ENCODE measurements at places on chromosomes 4 and X.

DNA sequence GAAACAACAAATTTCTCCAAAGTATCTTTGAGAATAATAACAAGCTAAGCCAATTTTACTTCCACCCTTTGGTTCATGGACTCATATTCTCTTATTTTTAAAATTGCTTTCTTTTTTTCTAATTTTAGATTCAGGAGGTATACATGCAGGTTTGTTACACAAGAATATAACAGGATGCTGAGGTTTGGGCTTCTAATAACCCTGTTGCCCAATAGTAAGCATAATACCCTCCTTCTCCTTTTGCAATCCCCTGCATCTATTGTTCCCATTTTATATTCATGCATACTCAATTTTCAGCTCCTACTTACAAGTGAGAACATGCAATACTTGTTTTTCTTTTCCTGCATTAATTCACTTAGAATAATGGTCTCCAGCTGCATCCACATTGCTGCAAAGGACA, 202.3 kb upstream of the FSTL5 start:
- DNase-seq: no peak

DNA sequence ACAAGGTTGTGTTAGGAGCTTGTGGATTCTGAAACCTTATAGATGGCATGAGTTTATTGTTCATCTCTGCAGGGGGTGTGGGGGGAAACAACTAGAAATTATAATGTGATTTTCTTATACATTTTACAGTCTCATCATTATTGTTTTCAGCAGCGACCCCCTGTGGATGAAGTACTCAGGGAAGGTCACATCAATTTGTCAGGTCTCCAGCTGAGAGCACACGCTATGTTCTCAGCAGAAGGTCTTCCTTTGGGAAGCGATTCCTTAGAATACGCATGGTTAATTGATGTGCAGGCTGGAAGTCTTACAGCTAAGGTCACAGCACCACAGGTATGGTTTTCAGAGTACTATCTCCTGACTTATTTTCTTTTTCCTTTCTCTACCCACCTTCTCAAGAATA, 72.2 kb downstream of the BLTP1 start:
- DNase-seq: no peak

GRCh38 chrX:153319295-153320046, 2.1 kb downstream of the PNMA6F start:
- no peak for DNase-seq

GRCh38 chr4:23382879-23383278, 507.0 kb downstream of the PPARGC1A start:
- no peak for DNase-seq

DNA sequence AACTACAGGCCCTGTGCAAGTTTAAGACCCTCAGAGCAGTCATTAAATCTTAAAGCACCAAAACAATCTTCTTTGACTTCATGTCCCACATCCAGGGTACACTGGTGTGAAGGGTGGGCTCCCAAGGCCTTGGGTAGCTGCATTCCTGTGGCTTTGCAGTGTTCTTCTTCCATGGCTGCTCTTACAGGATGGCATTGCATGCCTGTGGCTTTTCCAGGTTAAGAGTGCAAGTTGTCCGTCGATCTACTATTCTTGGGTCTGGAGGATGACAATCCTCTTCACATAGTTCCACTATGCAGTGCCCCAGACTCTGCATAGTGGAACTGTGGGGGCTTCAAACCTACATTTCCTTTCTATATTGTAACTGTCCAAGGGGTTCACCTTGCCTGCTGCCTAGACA, 494.5 kb downstream of the CFAP47 start:
- no peak for DNase-seq

DNA sequence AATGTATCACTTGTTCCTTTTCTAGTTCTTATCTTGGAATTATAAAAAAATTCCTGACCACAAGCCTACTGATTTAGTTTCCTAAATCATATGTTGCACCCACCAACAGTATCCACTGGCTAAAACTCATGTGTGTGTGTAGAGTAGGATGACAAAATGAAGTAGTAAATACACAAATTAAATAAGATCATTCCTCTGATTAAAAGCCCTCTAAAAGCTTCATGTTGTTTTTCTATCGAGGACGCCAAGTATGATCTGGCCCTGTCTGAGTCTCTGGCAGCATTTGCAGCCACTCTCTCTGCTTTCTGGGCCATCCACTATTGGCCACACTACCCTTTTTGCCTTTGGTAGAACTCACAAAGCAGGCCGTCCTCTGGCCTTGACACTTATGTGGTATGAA, 183.4 kb downstream of the PACRGL start:
- no peak for DNase-seq

GRCh38 chr4:161555689-161556660, 607.8 kb downstream of the FSTL5 start:
- no peak for DNase-seq

GRCh38 chr4:149973181-149973580, 105.1 kb upstream of the DCLK2 start:
- no peak for DNase-seq

- DNase-seq: no peak
Measured at GRCh38 chr4:157776930-157777528, 395.8 kb downstream of the GASK1B start.

GRCh38 chr4:23360718-23361117, 529.1 kb downstream of the PPARGC1A start:
- no peak for DNase-seq

DNA sequence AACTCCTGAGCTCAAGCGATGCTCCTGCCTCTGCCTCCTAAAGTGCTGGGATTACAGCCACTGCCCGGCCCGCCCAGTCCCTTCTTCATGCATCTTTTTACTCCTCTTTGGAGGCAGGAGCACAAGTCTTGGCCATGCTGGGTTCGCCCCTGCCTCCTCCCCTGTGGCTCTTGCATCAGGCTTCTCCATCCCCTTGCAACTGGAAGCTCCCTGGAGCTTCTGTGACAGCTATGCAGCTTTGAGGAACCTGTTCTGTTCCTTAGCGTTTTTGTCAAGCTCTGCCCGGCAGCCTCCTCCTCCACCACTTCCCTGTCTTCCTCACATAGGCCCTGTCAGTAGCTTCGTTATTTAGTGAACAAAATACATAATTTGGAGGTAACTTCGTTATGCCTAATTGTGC, 73.9 kb downstream of the PSAPL1 start:
- DNase-seq: no peak

- no peak for DNase-seq
Measured at GRCh38 chrX:32455704-32456103, 755.6 kb downstream of the DMD start.

GRCh38 chr4:106993827-106994226, 42.3 kb downstream of the DKK2 start:
- no peak for DNase-seq

GRCh38 chr4:38654273-38654672, 9.7 kb upstream of the KLF3 start:
- no peak for DNase-seq

DNA sequence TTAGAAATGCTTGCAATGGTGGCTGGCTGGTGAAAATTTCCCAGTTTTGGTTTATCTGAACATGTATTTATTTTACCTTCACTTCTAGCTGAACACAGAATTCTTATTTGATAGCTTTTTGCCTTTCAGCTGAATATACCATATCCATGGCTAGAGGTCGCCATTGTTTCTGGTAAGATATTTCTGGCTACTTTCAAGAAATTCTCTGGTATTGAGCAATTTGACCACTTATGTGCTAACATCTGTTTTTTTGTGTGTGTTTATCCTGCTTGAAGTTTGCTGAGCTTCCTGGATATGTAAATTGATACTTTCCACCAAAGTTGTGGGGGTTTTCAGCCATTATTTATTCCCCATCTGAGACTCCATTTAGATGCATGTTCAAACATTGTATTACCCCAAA, 75.4 kb downstream of the FBXW7 start:
- DNase-seq: peak; percentile 26

DNA sequence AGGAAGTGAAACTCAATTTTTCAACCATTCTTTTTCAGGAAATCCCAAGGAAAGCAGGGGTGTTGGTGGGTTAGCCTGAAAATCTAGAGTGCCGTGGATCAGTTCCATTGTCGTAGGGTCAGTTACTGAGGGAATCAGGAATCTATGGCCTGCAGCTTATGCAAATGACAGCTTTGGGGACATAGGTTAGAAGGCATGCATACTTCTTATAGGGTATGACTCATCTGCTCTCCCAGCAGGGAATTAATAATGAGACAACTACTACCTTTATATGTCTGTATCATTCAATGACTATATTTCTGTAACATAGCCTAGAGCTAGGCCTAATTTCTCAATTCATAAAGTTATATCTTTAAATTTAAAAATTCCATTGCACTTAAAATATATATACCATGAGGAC, 36.6 kb downstream of the ZNF41 start:
- DNase-seq: no peak

DNA sequence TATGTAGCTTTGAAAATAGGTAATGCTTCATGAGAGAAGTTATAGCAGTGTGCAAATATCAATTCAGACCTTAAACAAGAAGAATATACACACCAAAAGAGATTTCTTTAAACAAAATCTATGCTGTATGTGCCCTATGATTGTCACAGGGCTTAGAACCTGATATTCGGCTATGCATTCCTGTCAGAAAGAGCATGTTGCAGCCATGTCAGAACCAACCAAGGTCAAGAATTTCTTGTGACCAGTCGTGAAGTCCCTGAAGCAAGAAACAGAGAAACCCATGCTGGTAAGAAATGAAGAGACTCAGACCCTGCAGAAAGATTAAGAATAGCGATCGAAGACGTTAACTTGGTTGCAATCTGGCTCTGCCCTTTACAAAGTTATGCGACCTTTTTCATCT, 210.3 kb upstream of the SPIN4 start:
- DNase-seq: no peak

Data from BJ (cell line).